ENCODE measurements at places on chromosomes 4 and X.

GRCh38 chr4:41202820-41203568 is 11.3 kb downstream of the APBB2 start:
- no peak overlapping the region for H3K27ac ChIP-seq
- DNase-seq = no peak
- no peaks in the 10 kb centered on the region for H3K36me3 ChIP-seq
- H3K4me1 ChIP-seq = peaks cover 13% of the 10 kb centered on the region

GRCh38 chr4:74376888-74377483 is 12.0 kb downstream of the EREG start:
- no peaks in the 10 kb centered on the region for H3K4me1 ChIP-seq
- no peak overlapping the region for H3K4me3 ChIP-seq
- H3K27ac ChIP-seq = no peak overlapping the region
- no peaks in the 10 kb centered on the region for H3K27me3 ChIP-seq

DNA sequence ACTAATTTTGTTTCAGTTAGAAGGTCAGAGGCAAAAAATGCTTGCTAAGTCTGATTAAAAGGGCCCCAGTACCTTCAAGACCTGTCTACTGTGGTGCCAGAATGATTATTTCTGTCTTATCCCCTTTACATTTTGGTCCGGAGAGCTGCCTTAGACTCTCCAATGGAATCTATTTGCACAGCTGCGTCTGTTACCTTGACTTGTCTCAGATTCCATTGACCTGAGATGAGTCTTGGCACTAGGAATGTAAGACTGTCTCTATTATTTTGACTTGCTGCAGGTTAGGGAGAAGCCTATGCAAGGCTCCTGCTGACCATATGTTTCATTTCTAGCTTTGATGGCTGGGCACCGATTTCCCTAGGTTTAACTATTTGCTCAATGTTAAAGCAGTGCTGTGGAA is 457.6 kb downstream of the KCTD8 start:
- no peaks in the 10 kb centered on the region for H3K4me1 ChIP-seq
- no peaks in the 10 kb centered on the region for H3K27me3 ChIP-seq
- H3K4me3 ChIP-seq = no peak overlapping the region
- no peak for DNase-seq

GRCh38 chr4:185359767-185360446 is 35.8 kb downstream of the LRP2BP start:
- no peak overlapping the region for H3K27ac ChIP-seq
- H3K27me3 ChIP-seq = no peaks in the 10 kb centered on the region
- H3K36me3 ChIP-seq = no peaks in the 10 kb centered on the region
- H3K4me3 ChIP-seq = no peak overlapping the region

DNA sequence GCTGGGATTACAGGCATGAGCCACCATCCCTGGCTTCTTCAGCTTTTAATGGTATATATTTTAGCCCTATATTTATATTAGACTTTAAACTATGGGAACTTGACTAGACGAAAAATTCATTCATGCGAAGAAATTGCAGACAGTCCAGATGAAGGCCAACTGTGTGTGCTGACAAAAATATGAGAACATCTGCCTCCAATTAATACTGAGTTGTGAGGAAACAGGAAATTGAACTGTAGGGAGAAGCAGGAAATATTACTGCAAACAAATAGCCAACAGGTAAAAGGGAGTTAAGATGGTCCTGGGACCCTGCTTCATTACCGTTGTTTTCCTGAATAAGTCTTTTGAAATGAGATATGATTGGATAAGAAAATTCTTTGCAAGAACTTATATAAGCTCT is 26.3 kb downstream of the MGARP start:
- no peak overlapping the region for H3K4me3 ChIP-seq
- no peak overlapping the region for H3K27ac ChIP-seq
- no peaks in the 10 kb centered on the region for H3K27me3 ChIP-seq

DNA sequence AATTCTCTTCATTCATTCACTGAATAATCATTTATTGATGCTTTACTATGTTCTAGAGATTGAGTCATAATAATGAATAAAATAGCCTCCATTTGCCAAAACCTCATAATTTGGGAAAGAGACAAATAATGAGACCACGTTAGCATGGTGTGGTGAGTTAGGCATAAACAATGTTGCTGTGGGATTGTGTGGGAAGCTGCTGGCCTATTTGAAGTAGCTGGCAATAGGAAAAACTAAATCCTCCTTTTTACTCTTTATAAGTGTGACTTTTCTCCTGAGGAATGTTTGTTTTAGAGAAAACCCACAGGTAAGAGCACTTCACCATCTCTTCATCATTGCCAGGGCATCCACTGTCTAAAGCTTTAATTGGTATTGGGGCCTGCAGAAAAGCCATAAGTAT is 95.3 kb downstream of the AREG start:
- H3K4me1 ChIP-seq = peaks cover 11% of the 10 kb centered on the region
- no peak overlapping the region for H3K4me3 ChIP-seq
- H3K27ac ChIP-seq = no peak overlapping the region

DNA sequence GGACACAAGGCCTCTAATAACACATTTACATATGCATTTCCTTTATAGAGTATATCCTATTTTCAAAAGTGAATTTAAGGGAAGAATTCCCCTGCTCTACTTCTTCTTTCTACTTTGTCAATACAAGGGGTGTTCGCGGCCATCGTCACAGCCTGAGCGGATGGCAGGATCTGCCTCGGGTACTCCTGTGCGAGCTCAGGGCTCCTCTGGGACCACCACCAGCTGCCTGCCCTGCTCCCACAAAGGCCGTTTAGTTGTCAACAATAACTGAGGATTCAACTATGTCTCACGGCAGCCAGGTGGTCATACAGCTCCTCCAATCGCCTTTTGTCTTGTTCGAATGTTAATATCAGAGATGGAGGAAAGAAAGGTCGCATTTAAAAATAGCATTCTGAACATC is 228.2 kb upstream of the TENM3 start:
- no peaks in the 10 kb centered on the region for H3K27me3 ChIP-seq
- DNase-seq = no peak
- no peak overlapping the region for H3K27ac ChIP-seq

GRCh38 chr4:27684610-27685011 is 824.0 kb downstream of the STIM2 start:
- DNase-seq = peak; percentile 6
- H3K27me3 ChIP-seq = no peaks in the 10 kb centered on the region
- H3K36me3 ChIP-seq = no peaks in the 10 kb centered on the region
- H3K4me1 ChIP-seq = no peaks in the 10 kb centered on the region
- H3K27ac ChIP-seq = no peak overlapping the region

GRCh38 chr4:183249854-183250253 is 70.2 kb downstream of the CLDN22 start:
- no peak overlapping the region for H3K27ac ChIP-seq
- no peak overlapping the region for H3K4me3 ChIP-seq
- H3K4me1 ChIP-seq = no peaks in the 10 kb centered on the region
- DNase-seq = peak; percentile 25

DNA sequence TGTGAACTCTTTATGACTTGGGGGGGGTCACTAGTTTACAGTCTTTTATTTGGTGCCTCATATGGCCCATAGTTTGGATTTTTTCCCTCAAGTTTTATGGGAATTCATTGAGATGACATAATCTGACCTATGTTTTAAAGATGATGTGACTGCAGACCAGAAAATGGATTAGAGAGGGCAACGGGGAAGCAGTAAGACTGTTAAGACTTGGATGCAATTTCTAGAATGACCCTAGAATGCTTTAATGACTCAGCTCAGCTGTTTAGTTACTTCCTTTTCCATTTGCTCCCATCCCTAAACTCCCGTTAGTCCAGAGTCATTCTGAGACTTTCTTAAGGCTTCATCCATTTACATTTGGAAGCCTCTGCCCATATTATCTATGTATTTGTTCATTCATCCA is 59.9 kb upstream of the PDGFRA start:
- no peaks in the 10 kb centered on the region for H3K27me3 ChIP-seq
- H3K4me1 ChIP-seq = no peaks in the 10 kb centered on the region

- peaks cover 20% of the 10 kb centered on the region for H3K27me3 ChIP-seq
- H3K27ac ChIP-seq = no peak overlapping the region
- H3K4me3 ChIP-seq = no peak overlapping the region
- DNase-seq = no peak
- H3K36me3 ChIP-seq = no peaks in the 10 kb centered on the region
Measured at GRCh38 chrX:77453190-77453589, 6.0 kb downstream of the FGF16 start.

- peaks cover 2% of the 10 kb centered on the region for H3K36me3 ChIP-seq
- no peak for DNase-seq
- peaks cover 6% of the 10 kb centered on the region for H3K4me1 ChIP-seq
- H3K27ac ChIP-seq = peak overlapping the region; percentile 34
- no peak overlapping the region for H3K4me3 ChIP-seq
Measured at GRCh38 chr4:153589703-153590595, 94.1 kb upstream of the TLR2 start.

DNA sequence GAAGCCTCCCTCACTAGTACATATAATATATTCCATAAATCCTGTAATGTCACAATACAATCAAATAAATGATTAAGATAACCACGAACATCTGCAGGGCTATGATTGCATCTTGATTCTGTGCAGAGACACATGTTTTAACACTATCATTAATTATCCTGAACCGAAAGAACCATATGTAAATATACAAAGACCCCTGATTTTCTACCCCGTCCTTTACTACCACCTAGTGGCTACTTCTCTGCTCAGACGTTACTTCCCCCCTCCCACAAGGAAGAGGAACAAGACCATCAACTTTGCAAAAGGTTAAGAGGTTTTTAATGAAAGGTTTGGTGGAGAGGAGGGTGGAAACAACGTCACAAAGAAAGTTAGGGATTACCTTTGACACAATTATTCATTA is 134.0 kb downstream of the COL4A6 start:
- H3K4me3 ChIP-seq = no peak overlapping the region
- H3K36me3 ChIP-seq = no peaks in the 10 kb centered on the region
- no peaks in the 10 kb centered on the region for H3K4me1 ChIP-seq

- peak overlapping the region; percentile 13 for H3K27ac ChIP-seq
- peaks cover 6% of the 10 kb centered on the region for H3K36me3 ChIP-seq
- no peaks in the 10 kb centered on the region for H3K27me3 ChIP-seq
- no peak overlapping the region for H3K4me3 ChIP-seq
Measured at GRCh38 chr4:185421366-185422124, 4.2 kb downstream of the UFSP2 start.

- peaks cover 22% of the 10 kb centered on the region for H3K27me3 ChIP-seq
- H3K4me1 ChIP-seq = peaks cover 7% of the 10 kb centered on the region
- peak overlapping the region; percentile 77 for H3K27ac ChIP-seq
- H3K36me3 ChIP-seq = no peaks in the 10 kb centered on the region
- H3K4me3 ChIP-seq = no peak overlapping the region
Measured at GRCh38 chrX:109954333-109954732, 48.6 kb upstream of the TMEM164 start.

GRCh38 chrX:19904778-19905367 is 17.5 kb upstream of the SH3KBP1 start:
- peaks cover 23% of the 10 kb centered on the region for H3K27me3 ChIP-seq
- H3K4me1 ChIP-seq = peaks cover 18% of the 10 kb centered on the region
- no peak for DNase-seq
- no peak overlapping the region for H3K27ac ChIP-seq
- H3K4me3 ChIP-seq = no peak overlapping the region

DNA sequence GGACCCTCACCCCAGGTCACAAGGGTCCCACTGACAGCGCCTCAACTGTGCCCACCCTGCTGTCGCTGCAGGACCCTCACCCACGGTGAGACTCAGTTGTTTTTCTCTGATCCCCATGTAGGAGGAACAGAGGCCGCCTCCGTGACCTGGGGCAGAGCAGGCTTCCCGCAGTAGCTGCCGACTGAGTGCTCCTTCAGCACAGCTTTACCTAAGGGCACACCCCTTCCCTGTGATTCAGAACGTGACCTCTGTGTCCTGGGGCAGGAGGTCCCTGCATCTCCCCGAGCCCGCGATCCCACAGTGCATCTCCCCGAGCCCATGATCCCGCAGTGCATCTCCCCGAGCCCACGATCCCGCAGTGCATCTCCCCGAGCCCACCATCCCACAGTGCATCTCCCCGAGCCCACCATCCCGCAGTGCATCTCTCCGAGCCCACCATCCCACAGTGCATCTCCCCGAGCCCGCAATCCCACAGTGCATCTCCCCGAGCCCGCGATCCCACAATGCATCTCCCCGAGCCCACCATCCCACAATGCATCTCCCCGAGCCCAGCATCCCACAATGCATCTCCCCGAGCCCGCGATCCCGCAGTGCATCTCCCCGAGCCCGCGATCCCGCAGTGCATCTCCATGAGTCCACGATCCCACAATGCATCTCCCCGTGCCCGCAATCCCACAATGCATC is 23.6 kb downstream of the PPP2R3B start:
- H3K27ac ChIP-seq = no peak overlapping the region
- peaks cover 32% of the 10 kb centered on the region for H3K36me3 ChIP-seq
- no peaks in the 10 kb centered on the region for H3K4me1 ChIP-seq
- no peaks in the 10 kb centered on the region for H3K27me3 ChIP-seq
- no peak for DNase-seq

- no peak overlapping the region for H3K27ac ChIP-seq
- peaks cover 54% of the 10 kb centered on the region for H3K4me1 ChIP-seq
- no peak for DNase-seq
- no peaks in the 10 kb centered on the region for H3K36me3 ChIP-seq
- H3K27me3 ChIP-seq = peaks cover 8% of the 10 kb centered on the region
Measured at GRCh38 chrX:119757646-119757978, 776 bp upstream of the SOWAHD start.

GRCh38 chrX:95791876-95792275 is 892.8 kb upstream of the DIAPH2 start:
- H3K36me3 ChIP-seq = no peaks in the 10 kb centered on the region
- peaks cover 8% of the 10 kb centered on the region for H3K27me3 ChIP-seq
- H3K4me1 ChIP-seq = no peaks in the 10 kb centered on the region

DNA sequence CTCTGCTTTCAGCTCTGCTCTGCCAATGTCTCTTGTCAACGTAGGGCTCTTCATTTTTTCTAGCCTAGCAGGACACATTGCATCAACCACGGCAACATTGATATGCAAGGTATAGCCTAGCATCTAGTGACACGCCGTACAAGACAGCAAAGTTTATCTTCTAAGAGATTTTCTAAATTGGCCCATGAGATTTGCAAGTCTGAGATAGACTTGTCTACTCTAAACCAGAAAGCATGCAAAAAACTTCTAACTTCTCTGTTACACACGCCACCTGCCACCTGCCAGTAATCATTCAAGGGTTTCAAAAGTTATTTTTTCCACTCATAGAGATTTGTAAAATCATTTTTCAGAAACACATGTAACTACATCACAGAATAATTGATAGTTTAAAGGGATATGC is 1265.7 kb downstream of the C4orf33 start:
- no peaks in the 10 kb centered on the region for H3K36me3 ChIP-seq
- H3K4me1 ChIP-seq = no peaks in the 10 kb centered on the region
- DNase-seq = no peak
- H3K4me3 ChIP-seq = no peak overlapping the region
- H3K27me3 ChIP-seq = no peaks in the 10 kb centered on the region
- H3K27ac ChIP-seq = no peak overlapping the region

GRCh38 chr4:175536852-175537453 is 275.1 kb downstream of the GPM6A start:
- H3K4me1 ChIP-seq = no peaks in the 10 kb centered on the region
- H3K36me3 ChIP-seq = no peaks in the 10 kb centered on the region
- H3K27me3 ChIP-seq = no peaks in the 10 kb centered on the region
- DNase-seq = no peak
- no peak overlapping the region for H3K27ac ChIP-seq

DNA sequence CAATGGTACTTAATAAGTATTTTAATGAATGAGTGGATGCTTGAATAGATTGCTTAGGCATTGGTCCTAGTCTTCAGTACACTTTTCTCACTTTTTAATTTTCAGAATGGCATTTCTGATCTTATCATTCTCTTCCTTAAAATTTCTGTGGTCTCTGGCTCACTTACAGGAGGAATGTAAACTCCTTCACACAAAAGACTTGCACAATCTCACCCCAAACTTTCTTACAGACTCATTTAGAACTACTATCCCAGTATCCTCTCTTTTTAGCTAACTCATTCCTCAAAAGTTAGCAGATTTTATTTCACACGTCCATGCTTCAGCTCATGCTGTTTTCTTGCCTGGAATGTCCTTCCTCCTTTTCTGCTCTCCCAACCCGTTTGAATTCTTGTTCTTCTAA is 350.1 kb downstream of the GRXCR1 start:
- no peaks in the 10 kb centered on the region for H3K27me3 ChIP-seq
- H3K36me3 ChIP-seq = no peaks in the 10 kb centered on the region
- no peak overlapping the region for H3K27ac ChIP-seq
- H3K4me3 ChIP-seq = no peak overlapping the region
